ENCODE measurements at places on chromosomes 6 and 20. TPM values are rescaled to one million over a fixed set of nuclear protein-coding genes. Genes with fewer than 3 reads are reported as not detected.

DNA sequence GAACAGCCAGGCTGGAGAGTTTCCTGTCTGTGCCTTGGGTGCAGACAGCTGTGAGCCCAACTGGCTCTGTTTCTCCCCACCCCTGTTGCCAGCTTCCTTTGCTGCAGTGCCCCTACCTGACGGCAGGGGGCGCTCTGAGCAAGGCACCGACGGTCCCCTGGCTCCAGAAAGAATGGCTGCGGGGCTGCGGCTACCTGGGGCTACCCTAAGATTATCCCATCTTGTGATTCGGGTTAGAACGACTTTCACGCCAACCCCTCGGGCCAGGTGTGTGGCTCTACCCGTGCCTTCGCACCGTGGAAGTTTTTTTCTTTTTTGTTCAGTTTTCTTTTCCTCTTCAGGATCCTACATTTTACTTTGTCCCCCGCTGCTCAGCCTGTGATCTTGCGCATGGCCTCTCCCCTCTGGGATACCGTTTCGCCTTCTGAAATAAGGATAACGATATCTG lies 33.4 kb upstream of the AAR2 start:
- DNase-seq, result peak; percentile 72

DNA sequence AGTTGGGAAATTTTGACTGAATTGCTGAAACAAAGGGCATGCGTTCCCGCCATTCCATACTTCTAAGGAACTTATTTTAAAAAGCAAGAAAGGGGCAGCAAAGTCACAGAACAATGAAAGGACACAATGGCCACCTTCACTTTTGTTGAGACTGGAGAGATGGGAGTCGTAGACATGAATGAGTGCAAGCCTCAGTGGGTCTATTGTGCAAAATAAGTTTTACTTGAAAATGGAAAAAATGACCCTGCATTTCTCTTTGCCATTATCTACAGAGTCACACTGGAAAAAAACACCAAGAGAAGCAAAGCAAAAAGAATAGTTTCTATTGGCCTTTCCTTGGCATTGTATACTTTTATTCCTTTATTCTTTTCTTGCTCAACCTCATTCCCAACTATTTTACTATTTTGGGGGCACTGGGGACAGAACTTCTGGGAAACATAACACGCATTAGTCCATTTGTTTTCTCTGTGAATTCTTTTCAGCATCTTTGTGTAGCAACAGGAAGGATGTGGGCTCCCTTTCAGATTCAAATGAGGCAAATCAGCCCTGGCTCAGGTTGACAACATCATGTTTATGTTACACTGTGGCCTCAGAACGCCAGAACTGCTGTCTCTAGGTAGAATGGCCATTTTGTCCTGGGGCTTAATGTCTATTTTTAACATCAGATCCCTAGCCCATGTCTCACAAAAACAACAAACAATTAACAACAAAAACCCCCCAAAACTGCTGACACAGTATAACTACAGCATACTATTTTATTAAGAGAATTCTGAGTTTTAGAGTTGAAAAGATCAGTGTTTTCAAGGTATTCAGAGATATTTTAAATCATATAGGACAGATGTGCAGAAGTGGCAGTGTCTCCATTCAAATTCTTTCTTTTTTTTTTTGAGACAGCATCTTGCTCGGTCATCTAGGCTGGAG lies 122.2 kb downstream of the FYN start:
- peak; percentile 33 for DNase-seq

The LPA gene
- 0.55 TPM for total RNA-seq

The MEP1A gene
- total RNA-seq, result 186 TPM

- no peak for DNase-seq
Measured at GRCh38 chr6:16329233-16329632, 90.8 kb downstream of the GMPR start.

GRCh38 chr6:9482030-9482738 lies 932.7 kb downstream of the TFAP2A start:
- DNase-seq, result no peak

GRCh38 chr6:44122801-44123200 lies 4.5 kb downstream of the MRPL14 start:
- no peak for DNase-seq

- no peak for DNase-seq
Measured at GRCh38 chr20:39668038-39668437, 705.9 kb downstream of the DHX35 start.

- DNase-seq, result no peak
Measured at GRCh38 chr6:107118976-107119375, 3.7 kb upstream of the BEND3 start.
